Stimulated activated CD4-positive, alpha-beta T cell treated with anti-CD3 and anti-CD28 coated beads, Interleukin-2, amount 100 ng/mL, for 24 hours (primary cell): ENCODE measurements at places on chromosomes 1 and 21.

GRCh38 chr1:39711966-39712340 is 20.7 kb upstream of the HPCAL4 start:
- DNase-seq: no peak

DNA sequence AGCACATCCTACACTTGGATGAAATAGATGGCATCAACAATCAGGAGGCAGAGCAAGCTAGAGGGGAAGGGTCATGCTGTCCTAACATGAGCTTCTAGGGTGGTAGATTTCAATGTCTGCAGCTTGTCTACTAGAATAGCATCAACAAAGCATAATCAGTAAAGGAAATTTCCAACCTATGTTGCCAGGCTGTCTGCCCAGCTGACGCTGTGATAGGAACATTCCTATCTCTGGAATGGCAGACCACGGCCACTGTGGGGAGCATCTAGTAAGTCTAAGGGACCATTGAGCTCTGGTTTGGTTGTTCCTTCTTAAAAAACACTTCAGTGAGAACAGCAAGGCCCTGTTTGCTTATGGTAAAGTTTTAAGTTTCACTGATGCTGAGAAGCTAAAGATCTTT is 206.8 kb downstream of the PAPPA2 start:
- no peak for DNase-seq

DNA sequence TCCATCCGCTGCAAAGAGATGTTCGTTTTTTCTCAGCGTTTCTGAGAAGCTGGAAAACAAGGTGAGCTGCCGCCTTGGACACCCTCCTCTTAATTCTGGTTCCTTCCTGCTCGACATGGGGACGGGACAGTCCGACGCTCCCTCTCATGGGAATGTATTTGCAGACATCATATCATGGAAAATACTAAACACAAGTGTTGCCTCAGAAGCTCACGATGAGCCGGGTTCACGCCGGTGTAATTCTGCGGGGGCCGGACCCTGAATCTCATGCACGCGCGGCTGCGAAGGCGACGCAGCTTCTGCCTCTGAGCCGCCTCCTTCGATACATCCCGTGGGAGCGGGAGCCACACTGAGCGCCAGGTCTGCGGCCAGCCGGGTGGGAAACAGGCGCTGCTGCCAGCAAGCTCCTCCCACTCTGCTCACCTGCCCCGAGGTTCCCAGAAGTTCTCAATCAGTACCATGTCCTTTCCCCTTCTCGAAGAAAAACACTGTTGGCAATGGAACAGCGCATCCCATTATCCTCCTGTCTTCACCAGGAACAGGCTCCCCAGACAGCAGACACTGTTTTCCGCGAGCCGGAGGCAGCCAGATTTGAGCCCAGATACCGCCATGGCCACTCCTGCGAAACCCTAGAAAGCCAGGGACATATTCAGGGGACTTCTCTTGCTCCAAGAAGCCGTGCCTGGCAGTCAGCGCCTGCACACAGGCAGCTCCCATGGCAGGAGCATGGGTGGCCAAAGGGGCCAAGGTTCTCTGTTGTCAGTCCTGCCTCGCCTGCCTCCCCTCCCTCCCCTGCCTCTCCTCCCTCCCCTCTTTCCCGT is 98.0 kb downstream of the WDR4 start:
- no peak for DNase-seq

GRCh38 chr1:247331525-247332214 is at the start of gene ZNF496:
TSS of gene ZNF496 (minus strand) at chr1:247331867. CDS start at chr1:247329578, 2,289 bp downstream.
- DNase-seq: peak; percentile 60

DNA sequence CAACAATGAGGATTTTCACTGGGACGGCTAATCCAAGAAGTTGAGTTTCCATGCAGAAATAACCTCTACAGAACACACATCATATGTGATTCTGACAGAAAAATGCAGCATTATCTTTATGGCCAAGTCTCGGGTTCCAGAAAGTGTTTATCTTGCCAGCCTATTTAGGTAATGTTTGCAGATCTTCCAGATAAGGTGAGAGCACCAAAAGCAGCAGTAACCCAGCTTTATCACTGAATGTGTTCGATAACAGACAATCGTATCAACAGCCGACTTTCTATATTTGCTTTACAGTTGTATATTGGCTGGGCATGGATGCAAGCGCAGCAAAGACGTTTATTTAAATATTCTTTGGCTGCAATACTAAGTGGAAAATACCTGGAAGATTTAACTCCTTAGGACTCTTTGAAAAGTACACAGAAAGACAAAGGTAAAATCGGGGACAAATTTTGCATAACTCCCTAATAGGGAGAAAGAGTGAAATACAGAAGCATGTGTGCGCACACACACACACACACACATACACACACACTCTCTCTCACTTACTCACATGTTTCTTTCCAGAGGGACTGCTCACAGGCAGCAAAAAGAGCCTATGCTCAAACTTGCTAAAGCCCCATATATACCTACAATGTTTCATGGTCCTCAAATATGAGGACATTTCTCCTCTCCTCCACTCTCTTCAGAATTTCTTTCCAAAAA is 3.0 kb upstream of the CTSK start:
- no peak for DNase-seq

DNA sequence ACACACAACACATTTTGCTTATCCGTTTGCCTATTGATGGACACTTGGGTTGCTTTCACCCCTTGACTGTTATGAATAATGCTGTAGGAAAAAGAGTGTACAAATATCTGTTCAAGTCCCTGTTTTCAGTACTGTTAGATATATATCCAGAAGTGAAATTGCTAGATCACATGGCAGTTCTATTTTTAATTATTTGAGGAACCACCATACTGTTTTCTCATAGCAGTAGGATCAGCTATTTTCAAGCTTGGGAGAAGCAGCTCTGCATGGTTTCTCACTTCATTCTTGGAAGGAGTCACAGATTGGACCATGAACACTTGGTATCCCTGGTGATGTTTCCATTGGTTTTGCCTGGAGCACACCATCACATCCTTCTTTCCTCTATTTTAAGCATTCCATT is 114.4 kb upstream of the ZP4 start:
- no peak for DNase-seq

GRCh38 chr1:12539705-12540579 is 78.1 kb downstream of the DHRS3 start:
- no peak for DNase-seq

DNA sequence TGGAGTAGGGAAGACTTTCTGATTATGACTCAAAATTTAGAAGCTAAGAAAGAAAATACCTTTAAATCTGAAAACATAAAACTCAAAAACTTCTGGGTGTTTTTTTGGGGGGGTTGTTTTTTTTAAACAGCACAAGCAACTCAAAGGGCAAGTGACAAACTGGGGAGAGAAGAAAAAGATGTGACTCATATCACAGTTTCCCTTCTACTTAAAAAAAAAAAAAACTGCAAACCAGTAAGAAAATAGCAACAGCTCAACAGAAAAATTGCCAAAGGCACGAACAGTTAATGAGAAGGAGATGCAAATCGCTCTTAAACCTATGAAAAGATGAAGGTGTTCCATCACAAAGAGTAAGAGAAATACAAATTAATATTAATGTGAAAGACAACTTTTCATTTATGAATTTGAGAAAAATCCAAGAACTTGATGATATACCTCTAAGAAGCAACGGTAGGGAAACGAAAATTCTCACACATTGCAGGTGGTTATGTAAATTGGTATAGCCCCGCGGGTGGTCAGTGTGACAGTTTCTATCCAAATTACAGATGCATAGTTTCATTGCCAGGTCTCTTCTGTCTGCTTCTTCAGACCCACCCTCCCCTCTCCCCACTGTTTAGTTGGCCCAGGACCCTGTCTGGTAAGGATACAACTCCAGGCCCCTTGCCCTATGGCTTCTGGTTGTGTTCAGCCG is 9.0 kb downstream of the IFNAR2 start:
- DNase-seq: no peak

GRCh38 chr1:162568802-162569201 is 7.3 kb downstream of the UAP1 start:
- no peak for DNase-seq

GRCh38 chr1:212141404-212141803 is 105.9 kb downstream of the DTL start:
- DNase-seq: no peak

GRCh38 chr1:156104861-156105832 is 9.4 kb upstream of the LMNA start:
- DNase-seq: no peak

GRCh38 chr1:205716371-205717132 is 33.4 kb downstream of the NUCKS1 start:
- no peak for DNase-seq

GRCh38 chr1:55639526-55639925 is 424.4 kb upstream of the USP24 start:
- DNase-seq: no peak

DNA sequence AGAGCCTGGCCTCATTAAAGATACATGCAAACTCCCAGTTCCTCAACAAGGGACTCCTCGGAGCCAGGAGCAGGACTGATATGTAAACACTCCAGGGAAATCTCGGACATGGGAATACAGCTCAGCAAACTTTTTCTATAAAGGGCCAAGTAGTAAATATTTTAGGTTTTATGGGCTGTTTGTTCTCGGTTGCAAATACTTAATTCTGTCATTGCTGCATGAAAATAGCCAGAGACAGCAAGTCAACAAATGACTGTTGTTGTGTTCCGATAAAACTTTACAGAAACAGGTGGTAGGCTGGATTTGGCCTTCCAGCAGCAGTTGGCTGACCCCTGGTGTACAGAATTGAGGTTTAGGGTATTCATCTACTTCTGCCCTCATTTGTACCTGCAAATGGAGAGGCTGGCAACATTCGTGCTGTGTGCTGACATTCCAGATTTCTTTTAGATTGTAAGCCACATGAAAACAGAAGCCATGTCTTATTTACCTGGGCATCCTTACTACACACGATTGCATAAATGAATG is 360.3 kb downstream of the NTNG1 start:
- no peak for DNase-seq

DNA sequence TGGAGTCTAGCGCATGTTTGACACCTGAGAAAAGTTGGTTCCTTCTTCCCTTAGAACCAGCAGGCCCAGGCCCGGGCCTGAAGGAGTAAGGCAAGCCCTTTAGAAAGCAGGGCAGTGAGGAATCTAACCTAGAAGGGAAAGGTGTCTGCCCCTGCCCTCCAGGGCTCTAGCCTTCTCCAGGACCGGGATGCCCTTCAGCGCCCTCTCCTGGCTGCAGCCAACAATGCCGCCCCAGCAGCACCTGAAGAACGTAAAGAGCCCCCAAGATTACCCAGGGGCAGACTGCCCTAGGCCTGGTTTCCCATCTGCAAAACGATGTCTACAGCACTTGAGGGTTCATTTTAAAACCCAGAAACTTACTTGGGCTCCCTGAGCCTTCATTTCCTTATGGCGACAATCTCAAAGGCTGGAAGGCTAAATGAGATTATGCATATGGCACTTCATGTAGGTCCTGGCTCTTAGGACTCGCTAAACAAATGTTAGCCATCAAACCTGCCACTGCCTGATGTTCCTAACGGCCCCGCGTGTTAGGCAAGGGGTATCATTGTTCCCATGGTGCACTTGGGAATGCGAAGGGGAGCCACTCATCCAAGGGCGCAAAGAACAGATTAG is 106.7 kb upstream of the KLHDC7A start:
- DNase-seq: no peak

- DNase-seq: peak; percentile 66
Observed at GRCh38 chr1:234408757-234409156, 35.5 kb downstream of the COA6 start.

DNA sequence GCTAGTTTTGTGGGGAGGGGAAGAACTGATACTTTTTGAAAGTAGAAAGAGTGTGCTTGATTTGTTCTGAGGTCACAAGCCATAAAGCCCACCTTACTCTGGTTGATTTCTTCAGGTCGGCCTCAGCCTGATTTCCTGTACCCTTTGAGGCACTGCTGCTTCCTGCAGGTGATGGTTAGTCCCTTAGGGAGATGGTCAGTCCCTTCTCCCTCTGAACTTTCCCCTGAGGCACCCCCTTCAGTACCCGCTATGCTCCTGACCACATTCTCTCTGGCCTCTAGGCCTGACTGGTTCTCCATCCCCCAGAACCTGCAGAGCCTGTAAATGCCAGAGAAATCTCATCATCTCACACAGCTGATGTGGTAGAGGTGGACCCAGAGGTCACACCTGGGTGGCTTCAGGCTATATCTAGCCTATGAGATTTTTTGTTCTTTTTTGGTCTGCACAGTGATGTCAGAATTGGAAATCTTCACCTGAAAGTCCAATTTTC is 15.0 kb upstream of the ID3 start:
- no peak for DNase-seq

- no peak for DNase-seq
Observed at GRCh38 chr1:204327359-204327758, 32.4 kb downstream of the PLEKHA6 start.

DNA sequence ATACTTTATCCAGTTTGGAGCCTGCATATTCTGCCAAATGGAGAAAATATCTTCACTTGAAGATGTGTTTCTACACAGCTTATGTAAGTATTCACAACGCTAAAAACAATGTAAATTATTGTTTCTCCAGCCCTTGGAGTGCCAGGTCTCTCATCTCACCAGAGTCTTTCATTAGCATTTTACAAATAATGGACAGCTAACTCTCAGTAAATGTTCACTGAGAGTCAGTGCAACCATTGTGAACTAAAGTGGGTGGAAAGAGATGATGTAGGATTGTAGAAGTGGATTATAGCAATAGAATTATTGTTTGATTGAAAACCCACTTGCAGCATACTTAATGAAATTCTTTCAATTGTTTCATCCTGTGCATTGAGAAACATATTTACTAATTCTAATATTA is 8.3 kb upstream of the FAM177B start:
- no peak for DNase-seq

GRCh38 chr1:194372266-194372665 is 1185.9 kb upstream of the B3GALT2 start:
- no peak for DNase-seq

GRCh38 chr1:157097692-157098091 is 1.9 kb downstream of the ETV3L start:
- no peak for DNase-seq

DNA sequence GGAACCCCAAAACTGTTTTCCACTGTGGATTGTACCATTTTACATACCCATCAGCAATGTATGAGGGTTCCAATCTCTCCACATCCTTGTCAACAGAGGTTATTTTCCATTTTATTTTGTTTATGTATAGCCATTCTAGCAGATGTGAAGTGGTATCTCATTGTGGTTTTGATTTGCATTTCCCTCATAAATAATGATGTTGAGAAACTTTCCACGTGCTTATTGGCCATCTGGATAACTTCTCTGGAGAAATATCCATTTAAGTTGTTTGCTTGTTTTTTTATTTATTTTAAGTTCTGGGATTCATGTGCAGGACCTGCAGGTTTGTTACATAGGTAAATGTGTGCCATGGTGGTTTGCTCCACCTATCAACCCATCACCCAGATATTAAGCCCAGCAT is 280.2 kb upstream of the USP25 start:
- no peak for DNase-seq

GRCh38 chr1:8332806-8333205 is 14.9 kb downstream of the SLC45A1 start:
- DNase-seq: no peak

GRCh38 chr1:71587961-71588360 is 507.1 kb upstream of the ZRANB2 start:
- DNase-seq: no peak

GRCh38 chr1:55747408-55747841 is 532.3 kb upstream of the USP24 start:
- DNase-seq: no peak

GRCh38 chr1:5889462-5889861 is 102.8 kb downstream of the NPHP4 start:
- no peak for DNase-seq

GRCh38 chr1:12435639-12436344 is 182.2 kb downstream of the DHRS3 start:
- DNase-seq: peak; percentile 57

- no peak for DNase-seq
Observed at GRCh38 chr1:19088717-19089442, 121.2 kb downstream of the UBR4 start.

GRCh38 chr1:230195199-230195598 is 128.2 kb downstream of the GALNT2 start:
- DNase-seq: no peak

- no peak for DNase-seq
Observed at GRCh38 chr21:25901330-25901979, 166.7 kb downstream of the GABPA start.
